A549 (cell line): ENCODE measurements at places on chromosomes 13 and 19. TPM values are rescaled to one million over a fixed set of nuclear protein-coding genes. Genes with fewer than 3 reads are reported as not detected.

DNA sequence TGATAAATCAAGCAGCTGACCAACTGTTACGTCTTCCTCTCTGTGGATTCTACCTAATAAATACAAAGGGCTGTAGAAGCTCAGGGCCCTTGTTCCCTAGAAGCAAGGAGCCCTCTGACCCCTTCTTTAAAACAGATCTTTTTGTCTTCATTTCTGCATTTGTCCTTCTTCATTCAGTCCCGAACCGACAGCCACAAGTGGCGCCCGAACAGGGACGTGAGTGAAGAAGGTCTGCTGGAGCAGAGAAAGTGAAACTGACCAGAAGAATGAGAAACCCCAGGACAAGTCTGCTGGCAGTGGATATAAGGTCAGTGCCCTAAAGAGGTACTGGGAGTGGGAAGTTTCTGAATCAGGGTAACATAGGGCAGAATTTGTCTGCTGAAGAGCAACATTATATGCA lies 13.1 kb downstream of the ZNF773 start:
- DNase-seq, result no peak

DNA sequence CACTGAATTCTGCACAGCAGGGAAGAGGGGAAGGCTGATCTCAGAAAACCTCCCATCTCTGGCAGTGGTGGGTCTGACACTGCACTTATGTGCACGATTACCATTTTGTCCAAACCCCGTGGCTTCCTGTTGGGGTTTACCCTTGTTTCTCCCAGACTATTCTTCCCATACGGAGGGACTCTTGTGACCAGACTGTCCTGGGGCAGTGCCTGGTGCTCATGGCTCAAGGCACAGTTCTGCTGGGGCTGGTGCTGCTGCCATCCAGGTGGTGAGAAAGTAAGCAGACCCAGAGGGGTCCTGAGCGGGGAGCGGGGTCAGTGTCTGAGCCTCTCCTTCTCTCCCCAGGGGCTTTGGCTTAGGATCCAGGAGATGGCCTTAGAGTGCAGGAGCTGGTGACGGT lies 5.1 kb upstream of the SIGLEC9 start:
- no peak for DNase-seq

VSTM2B gene
- not detected in 3 replicates for polyA plus RNA-seq

- peak; percentile 58 for DNase-seq
These were observed 3.2 kb upstream of the PRKCG start for GRCh38 chr19:53878776-53879139.

ZNF534 gene
- polyA plus RNA-seq, result not detected in 3 replicates

- DNase-seq, result no peak
These were observed 7.9 kb downstream of the HPN start for GRCh38 chr19:35049456-35049855.

DNA sequence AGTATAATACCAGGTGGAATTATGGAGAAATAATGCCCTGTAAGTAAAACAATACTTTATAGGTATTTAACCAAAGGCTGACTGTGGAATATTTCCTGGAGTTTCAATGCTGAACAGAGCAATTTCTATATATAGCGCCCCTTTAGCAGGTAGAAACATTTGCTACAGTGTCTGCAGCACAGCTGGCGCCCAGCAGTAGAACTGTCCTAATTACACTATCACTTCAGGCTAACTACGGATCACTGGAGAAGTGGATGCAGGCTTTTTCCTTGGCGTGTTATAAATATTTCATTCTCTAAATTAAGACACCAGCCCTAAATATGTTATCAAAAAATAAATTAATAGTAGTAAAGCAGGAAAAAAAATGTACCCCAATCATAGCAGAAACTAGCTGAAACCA lies 3.1 kb downstream of the SHISA2 start:
- DNase-seq, result no peak

DNA sequence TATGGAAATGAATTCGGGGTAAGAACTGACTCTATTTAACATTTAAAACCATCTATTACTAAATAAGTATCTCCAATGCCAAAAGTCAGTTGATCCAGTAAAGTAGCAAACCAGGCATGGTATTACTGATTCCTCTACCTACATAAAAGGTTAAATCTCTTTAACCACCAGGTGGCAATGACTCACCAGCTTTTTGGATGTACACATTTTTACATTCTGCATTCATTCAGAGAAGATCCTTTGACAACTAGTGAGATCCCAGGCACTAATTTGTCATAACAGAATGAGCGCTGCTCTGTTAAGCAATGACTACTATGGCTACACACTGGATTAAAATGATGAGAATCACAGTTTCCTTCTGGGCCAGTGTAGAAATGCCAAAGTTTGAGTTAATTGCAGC lies 329.8 kb upstream of the GPC6 start:
- no peak for DNase-seq
